Adrenal gland (tissue), 19 donors: ENCODE measurements at places on chromosomes 5 and 9. TPM values are rescaled to one million over a fixed set of nuclear protein-coding genes. Genes with fewer than 3 reads are reported as not detected.

The JAKMIP2 gene
- 13.3 TPM for total RNA-seq

The TLR4 gene
- total RNA-seq = 39.5 TPM

The HSD17B3 gene
- total RNA-seq = not detected

The IFNA13 gene
- total RNA-seq = not detected

The OR1J1 gene
- total RNA-seq = not detected

The QRFP gene
- not detected for total RNA-seq

The ENHO gene
- total RNA-seq = not detected

The RGMB gene
- 14.2 TPM for total RNA-seq

The CD74 gene
- 2,629 TPM for total RNA-seq

The PRDM9 gene
- total RNA-seq = not detected

The SOHLH1 gene
- not detected for total RNA-seq

The CCDC171 gene
- 4.2 TPM for total RNA-seq

The GPX3 gene
- 1,222 TPM for total RNA-seq

The GPR151 gene
- total RNA-seq = not detected

The KIF24 gene
- total RNA-seq = 1.4 TPM

The BARHL1 gene
- total RNA-seq = not detected

DNA sequence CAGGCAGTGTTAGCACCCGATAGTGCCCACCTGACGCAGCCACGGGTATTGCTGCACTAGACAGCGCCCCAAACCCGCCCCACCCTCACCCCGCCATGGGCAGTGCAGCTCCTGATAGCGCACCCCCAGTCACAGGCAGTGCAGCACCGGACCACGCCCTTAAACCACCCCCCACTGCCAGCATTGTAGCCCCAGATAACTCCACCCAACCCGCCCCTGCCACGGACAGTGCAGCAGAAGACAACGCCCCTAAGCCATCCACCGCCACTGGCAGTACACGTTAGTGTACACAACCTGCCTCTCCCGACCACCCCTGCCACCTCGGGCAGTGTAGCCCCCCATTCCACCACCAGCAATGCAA, 825 bp upstream of the PCAT7 start:
- no peak for DNase-seq

- no peak for DNase-seq
These were observed 4.9 kb downstream of the TSPAN17 start for GRCh38 chr5:176652136-176652535.

- no peak for DNase-seq
These were observed 99.8 kb upstream of the SARDH start for GRCh38 chr9:133837627-133838597.

DNA sequence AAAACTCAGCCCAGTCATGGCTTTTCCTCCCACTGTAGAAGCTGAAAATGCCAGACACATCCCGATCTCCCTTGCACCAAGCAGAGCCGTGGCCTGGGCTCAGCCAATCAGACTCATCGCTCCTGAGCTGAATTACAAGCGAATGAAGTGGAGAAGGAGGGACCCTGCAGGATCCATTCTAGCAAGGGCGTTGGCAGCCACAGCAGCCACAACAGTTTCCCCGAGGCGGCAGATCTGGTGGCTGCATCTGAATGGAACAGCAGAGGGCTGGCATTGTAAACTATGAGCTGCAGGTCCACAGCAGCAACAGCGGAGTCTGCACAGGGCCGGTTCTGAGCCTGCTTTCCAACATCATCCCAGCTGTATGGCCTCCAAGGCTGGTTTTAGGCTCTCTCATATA, 23.8 kb downstream of the ALG2 start:
- DNase-seq = no peak

- peak; percentile 80 for DNase-seq
These were observed 4.1 kb downstream of the NFIL3 start for GRCh38 chr9:91419222-91420191.

DNA sequence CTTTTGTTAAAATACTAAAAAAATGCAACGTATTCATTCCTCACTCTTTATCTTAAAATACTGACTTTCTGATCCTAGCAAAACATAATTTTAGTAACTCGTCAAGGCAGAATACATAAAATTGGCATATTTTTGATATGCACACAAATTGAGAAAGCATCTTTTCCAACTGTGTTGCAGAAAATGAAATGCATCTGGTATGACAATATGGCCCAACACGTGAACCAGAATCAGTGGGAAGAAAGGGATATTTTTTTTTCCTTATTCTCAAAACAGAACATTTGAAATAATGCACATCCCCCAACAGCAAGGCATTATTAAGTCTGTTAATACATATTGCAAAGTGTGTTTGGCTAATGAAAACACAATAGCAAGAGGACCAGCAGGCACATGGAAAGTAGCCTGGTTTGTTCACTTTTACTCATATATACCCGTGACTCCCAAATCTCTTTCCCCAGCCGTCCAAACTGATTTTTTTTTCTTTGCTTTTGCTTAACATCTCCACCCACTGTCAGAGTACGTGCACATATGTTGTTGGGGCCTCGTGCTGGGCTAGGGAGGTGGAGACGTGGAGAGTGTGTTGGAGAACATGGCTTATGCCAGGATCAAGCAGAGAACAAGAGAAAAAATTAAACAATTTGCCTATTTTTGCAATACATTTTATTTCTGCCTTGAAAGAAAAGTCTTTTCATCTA, 4.3 kb downstream of the MCTP1 start:
- no peak for DNase-seq

DNA sequence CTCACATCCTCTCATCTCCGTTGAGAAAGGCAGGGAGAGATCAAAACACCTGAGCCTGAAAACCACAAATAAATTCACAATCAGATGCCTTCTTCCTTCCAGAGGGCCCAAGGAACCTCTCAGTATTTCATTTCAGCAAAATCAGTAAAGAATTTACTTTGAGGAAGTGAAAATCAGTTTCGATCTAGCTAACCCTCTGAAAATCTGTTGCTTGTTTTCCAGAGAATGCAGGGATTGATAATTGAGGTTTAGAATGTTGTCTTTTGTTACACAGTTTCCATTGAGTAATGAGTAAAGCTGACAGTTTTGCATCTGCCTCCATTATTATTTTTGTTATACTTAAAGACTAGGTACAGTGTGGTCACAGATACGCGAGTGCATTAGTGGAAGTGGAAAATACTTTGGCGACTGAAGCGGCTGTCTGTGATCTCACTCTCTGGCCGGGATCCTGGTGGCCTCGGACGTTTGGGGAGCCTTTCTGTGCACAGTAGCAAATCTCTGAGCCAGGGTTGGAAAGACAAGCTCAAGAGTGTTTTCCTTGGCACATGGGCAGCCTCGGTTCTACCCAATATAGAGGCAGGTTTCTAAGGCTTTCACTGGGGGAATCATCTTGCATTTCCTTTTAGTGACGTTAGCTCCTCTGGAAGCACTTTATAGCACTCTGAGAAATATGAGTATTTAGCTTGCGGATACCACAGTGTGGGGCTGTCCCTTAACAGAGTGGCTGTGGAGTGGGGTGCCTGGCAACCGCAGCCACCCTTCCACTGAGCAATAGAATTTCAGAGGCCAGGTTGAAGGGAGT, 32.2 kb upstream of the ANGPTL2 start:
- DNase-seq = peak; percentile 72

GRCh38 chr5:129820-130219, 37.9 kb downstream of the PLEKHG4B start:
- DNase-seq = no peak

- no peak for DNase-seq
These were observed 92.0 kb downstream of the C9orf152 start for GRCh38 chr9:110115826-110116542.

GRCh38 chr5:68652534-68652965, 437.0 kb downstream of the PIK3R1 start:
- no peak for DNase-seq

DNA sequence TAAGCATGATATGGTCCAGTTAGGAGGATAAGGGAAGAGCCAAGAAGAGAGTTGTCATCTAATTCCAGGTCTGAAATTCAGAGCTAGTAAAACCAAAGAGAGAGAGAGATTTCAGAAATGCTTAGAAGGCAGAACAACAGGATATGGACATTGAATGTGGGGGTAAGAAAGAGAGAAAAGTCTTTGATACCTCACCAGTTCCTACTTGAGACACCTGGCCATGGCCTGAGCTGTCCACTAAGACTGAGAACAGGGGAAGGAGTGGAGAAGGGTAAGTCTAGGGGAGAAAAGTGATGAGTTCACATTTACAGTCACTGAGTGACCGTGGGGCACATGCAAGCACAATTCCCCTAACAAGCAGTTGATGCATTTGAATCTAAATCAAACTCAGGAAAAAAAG, 35.5 kb downstream of the TIMD4 start:
- no peak for DNase-seq

- DNase-seq = no peak
These were observed 90.1 kb downstream of the CRB2 start for GRCh38 chr9:123445981-123446610.

DNA sequence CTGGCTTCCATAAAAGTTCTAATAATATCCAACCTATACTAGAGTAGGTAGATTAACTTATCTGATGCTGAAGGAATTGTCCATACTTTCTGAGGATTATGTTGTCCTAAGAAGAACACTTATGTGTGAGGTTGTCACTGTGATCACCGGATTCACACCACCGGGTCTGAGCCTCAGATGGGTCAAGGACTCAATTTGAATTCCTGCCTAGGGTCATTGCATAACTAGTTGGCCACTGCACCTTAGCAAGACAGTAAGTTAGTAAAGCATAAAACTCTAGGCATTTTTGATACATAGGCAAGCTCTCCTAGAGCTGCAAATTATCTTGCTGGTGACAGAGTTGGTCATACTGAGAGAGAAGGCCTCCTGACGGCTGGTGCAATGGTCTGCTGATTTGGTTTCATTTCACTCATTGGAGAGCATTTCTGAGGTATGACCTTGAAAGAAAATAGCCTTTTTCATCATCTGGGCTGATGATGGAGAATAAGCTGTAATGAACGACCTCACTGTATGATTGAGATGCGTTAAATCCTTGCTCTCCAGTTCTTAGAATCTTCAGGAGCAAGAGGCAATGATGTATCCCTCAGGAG, 72.0 kb upstream of the CKMT2 start:
- DNase-seq = no peak

GRCh38 chr5:112752335-112752734, 14.7 kb downstream of the APC start:
- DNase-seq = no peak

DNA sequence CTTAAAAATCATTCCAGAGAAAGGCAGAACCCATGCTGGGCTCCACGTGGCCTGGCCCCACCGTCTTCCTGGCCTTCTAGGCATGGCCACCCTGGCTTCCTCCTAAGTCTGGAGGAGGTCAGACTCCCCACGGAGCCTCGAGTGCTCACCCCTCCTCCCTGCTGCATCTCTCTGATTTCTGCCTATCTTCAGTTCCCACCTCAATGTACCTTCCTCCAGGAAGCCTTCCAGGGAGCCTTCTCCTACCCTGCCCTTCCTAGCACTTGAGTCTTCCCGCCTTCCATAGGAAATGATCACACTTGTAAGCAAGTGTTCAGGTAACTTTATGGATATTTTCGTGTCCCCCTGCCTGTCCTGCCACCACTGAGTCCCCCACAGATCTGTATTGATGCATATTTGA, 92.0 kb downstream of the MVB12B start:
- DNase-seq = no peak

DNA sequence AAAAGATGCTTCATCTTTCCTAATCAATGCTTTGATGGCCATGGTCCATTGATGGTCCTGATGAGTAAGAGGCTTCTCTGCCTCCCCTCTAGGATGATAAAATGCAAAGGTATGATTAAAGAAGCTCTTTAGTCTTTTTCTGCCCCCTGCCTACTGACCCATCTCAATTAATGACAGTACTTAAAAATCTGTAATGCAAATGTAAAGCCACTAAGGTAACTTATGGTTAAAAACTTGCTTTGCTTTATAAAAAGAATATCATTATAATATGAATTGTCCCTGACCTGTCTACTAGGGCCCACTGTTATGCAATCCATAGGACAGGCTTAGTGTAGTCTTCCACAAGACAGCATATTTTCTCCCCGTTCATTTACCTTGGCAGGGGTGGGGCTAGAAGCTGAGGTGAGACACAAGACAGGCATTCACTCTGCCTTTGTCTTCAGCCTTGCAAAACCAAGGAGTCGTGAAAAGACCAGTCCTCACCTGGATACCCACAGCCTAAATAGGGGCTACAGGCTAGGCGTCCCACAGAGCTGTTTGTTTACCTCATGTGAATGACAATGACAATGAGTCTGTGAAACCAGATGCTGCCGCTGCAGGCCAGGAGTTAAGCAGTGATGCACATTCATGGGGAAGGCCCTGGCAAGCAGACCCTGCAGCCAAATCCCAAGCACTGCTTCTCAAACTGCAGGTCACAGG, 60.4 kb downstream of the BNC2 start:
- no peak for DNase-seq

- no peak for DNase-seq
These were observed 34.8 kb upstream of the DENND1A start for GRCh38 chr9:123964761-123965160.

GRCh38 chr9:135001526-135001925, 83.8 kb upstream of the FCN1 start:
- DNase-seq = no peak

DNA sequence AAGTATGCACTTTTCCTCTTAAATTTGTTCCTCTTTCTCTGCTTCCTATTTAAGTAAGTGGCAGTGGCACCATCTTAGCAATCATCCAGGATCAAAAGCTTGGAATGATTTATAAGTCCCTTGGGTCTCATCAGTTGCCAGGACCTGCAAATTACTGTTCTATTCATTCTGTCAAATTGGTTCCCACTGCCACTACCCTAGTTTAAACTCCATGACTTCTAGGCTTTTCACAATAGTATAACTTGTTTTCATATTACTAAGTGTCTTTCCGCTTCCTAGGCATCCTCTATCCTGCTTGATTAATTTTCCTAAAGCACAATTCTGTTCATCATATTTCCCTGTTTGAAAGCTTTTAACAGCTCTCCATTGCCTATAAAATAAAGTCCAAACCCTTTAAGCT, 363.9 kb upstream of the MEF2C start:
- DNase-seq = no peak

GRCh38 chr5:80667384-80667783, 12.6 kb upstream of the DHFR start:
- no peak for DNase-seq

DNA sequence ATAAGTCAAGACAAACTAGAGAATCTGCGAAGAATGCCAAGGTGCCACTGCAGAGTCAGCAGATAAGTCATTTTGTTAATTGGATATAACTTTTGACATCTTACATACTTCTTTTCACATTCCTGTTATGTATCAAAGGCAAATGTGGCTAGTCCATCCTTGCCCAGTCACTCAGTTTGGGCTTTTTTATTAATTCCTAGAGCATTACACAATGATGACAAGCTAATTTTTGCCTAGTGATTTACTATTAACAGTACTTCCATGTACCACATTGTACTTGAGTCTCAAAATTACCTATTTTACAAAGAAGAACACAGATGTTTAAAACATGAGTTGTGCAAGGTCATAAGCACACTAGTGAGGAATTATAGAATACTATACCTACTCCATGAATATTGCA, 680.8 kb downstream of the DNAH5 start:
- no peak for DNase-seq

- DNase-seq = no peak
These were observed 115.4 kb downstream of the ST8SIA4 start for GRCh38 chr5:100787648-100788047.

DNA sequence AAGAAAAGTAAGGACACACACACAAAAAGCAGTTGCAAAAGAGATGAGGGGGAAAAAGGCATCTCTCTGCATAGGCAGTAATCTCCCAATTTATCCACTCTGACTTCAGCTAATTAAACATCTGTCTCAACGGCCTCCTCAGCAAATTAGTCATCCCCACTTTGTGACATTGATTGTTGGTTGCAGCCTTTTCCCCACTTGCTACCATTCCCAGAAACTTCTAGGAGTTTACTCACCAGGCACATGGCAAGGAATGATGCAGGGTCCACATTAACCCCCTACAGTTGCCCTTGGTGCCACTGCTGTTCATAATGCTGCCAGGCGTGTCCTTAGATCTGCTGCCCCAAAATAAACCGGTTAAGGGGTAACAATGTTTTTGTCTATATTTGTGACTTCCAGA, 174.6 kb downstream of the MAPKAP1 start:
- DNase-seq = no peak
